Cardiac muscle cell (in vitro differentiated cells and primary cell): ENCODE measurements at places on chromosomes 6 and 20. TPM values are rescaled to one million over a fixed set of nuclear protein-coding genes. Genes with fewer than 3 reads are reported as not detected.

Gene OXT
- polyA plus RNA-seq, result not detected in 2 replicates

- DNase-seq, result no peak
These were observed 58.7 kb upstream of the PHACTR1 start for GRCh38 chr6:12657884-12658283.

DNA sequence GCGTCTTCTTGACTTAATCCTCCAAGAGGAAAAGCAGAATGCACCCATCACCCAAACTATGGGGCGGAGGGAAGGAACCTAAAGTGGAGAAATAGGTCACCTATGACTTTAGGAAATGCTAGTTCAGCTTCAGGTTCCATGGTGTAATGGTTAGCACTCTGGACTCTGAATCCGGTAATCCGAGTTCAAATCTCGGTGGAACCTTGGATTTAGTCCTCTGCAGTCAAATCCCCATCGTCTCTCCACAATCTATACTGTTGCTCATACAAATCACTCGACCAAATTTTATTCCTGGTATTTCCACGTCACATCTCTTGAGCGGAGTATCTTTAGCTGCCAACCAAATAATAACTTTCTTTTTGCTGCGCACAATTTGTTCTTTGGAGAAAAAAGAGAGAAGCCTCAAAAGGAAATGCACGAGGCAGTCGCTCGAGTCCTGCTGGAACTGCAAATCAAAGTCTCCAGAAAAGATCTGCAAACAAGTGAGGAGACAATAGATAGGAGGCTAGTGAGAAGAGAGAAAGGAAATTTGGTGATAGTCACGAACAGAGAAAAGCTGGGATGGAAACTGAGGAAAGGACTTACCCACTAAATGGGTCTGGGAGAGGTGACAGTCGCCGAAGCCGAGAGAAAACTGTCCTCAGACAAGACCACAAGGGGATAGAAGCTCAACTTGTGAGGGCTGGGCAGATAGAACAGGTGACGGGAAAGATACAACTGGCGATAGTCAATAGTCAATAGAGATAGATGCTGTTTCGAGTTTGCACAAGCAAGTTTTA lies 16.6 kb downstream of the POM121L2 start:
- DNase-seq, result peak; percentile 30

Gene FAXC
- 2.7 and 4.1 TPM in 2 replicates for polyA plus RNA-seq

Gene THBS2
- polyA plus RNA-seq, result 0.10 and 0.19 TPM in 2 replicates

Gene LYRM4
- polyA plus RNA-seq, result 38.3 and 57.3 TPM in 2 replicates

GRCh38 chr20:53168491-53168890 lies 196.3 kb downstream of the TSHZ2 start:
- no peak for DNase-seq

GRCh38 chr20:50367104-50367674 lies 143.0 kb upstream of the PTPN1 start:
- DNase-seq, result no peak

GRCh38 chr6:170317076-170317475 lies 10.5 kb downstream of the FAM120B start:
- DNase-seq, result no peak

GRCh38 chr6:28657769-28658465 lies 132.2 kb downstream of the GPX5 start:
- DNase-seq, result peak; percentile 74

Gene TMEM14A
- polyA plus RNA-seq, result 24.5 and 34.4 TPM in 2 replicates

DNA sequence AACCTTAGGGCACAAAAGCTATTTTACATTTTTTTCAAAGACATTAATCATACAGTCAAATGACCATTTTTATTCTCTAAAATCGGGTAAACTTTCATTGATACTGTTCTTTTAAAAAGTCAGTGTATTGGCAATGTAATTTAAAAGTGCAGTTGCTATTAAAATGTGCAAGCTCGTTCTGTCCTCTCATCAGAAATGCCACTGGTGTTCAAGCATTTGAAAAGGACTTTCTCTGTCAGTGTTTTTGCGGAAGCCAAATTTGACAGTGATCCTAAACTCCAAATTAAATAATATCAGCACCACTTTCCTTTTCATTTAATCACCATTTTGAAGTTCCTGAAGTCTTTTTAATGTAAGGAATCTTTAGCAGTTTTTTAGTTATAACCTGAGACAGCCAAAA lies 69.6 kb downstream of the AFG1L start:
- DNase-seq, result no peak
